ENCODE measurements at places on chromosomes 7 and 10.

- DNase-seq = peak; percentile 78
Measured at GRCh38 chr10:126049759-126050700, 153.7 kb downstream of the FANK1 start.

DNA sequence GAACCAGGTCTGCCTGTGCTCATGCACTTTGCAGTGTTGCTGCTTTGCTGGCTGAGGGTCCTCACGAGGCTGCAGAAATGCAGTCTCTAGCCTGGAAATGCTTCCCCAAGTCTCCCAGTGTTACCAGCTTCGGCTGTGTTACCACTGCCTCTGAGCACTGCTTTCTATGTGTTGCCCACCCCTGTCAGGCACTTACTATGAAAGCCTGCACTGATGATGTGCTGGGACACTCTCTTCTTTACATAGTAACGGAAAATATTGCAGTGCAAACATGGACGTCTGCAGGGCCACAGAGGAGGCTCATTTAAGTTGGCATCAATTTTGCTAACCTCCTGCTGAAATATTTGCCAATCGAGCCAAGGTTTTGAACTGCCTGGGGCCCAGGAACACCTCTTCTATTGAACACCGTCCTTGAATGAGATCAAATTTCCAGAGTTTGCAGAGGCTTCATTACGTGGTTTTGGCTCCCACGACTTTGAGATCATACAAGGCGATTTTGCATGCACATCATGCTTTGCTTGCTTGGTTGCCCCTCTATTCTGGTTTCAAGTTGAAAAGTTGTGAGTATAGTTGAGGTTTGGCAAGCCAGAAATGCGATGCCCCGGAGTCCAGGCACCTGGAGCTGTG, 404.7 kb upstream of the PODXL start:
- DNase-seq = no peak

GRCh38 chr10:94316560-94316959, 46.2 kb downstream of the NOC3L start:
- no peak for DNase-seq

- no peak for DNase-seq
Measured at GRCh38 chr10:75294518-75294865, 58.7 kb upstream of the COMTD1 start.

DNA sequence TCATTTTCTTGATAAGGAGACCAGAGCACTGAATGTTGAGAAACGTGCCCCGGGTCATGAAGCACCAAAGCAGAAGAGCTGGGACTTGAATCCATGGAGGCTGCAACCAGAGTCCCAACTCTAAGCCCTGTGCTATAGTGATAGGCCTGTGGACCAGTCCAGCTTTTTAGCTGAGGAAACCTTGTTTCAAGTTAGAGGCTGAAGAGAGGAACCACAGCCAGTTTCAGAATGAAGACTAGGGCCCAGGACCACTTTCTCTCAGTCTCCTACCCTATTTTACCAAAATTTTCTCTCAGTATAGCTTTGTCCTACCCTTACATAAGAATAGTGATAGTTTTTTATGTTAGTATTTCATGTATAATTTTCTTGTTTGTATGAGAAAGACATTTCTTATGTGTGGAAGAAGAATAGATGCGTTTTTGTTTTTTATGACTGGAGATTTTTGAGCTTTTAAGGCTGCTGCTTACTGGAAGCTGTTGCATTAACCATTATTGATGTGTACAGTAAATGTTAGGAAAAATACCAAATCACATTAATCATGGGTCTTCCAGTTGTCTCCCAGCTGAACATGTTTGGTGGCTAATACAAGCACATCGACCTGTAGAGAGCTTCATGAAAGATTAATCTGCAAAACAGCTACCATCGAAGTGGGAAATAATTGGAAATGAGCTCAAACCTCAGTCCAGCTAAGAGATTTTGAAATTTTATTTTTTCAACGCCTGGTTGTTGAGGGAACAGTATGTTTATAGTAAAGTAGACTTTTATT, 45.0 kb upstream of the CSTF2T start:
- DNase-seq = no peak

DNA sequence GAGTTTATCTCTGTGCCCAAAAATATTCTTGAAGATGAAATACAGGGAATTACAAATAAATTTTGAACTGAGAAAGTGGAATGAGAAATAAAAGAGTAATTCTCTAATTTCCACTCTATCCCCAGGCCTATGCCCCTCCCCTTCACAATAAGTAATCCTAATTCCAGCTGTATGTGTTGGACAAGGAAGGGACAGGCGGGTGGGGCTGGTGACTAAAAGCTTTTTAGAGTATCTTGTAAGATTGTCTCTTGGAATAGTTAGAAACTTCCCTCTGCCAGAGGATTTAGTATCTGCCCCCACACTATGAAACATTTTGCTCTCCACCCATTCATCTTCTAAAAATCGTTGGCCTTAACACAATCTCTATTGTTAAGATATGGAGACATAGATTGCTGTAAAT, 199.2 kb downstream of the MBL2 start:
- no peak for DNase-seq

DNA sequence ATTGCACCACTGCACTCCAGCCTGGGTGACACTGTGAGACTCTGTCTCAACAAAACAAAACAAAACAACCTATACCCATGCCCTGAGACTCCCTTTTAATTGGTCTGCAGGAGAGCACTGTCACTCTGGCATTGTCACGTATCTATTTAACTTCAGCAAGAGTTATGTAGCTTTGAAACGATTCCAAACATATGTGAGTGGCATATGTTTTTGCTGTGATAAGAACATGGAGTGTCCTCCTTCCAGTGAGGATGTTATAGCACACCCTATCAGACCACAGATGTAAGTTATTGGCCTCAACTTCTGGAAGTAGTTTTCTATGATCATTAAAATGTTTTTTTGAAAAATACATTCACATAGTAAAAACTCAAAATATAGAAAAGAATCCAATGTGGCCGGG, 15.5 kb upstream of the DNAJC12 start:
- no peak for DNase-seq

DNA sequence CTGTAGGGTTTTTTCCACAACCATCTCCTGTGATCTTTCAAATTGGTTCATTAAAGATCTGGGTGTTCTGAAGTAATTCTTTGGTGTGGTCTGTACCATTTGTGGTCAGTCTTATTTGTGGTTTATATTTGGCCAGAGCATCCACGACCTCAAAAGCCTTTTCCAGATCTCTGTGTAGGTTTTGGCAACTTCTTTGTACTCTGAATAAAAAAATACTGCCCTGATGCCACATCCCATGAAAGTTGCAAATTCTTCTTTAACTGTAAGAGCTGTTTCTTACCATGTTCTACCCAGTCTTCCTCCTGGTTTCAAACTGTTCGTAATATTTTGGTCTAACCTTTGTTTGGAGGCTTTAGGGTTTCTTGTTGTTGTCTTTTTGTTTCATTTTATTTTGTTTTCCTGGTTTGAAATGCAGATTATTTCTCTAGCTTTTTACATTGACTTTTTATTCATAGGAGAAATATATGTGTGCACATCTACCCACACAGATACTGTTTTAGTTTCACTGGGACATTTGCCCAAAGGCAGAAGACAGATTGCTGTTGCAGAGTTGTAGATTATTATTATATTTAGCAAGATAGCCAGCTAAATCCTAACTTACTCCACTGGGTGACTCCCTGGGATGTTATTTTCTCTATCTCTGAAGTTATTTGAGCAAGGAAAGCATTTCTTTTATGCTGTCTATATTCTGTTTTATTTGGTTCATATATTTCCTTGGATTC, 123.2 kb upstream of the SAMD8 start:
- no peak for DNase-seq

GRCh38 chr10:16999665-17000451, 129.8 kb downstream of the CUBN start:
- no peak for DNase-seq

DNA sequence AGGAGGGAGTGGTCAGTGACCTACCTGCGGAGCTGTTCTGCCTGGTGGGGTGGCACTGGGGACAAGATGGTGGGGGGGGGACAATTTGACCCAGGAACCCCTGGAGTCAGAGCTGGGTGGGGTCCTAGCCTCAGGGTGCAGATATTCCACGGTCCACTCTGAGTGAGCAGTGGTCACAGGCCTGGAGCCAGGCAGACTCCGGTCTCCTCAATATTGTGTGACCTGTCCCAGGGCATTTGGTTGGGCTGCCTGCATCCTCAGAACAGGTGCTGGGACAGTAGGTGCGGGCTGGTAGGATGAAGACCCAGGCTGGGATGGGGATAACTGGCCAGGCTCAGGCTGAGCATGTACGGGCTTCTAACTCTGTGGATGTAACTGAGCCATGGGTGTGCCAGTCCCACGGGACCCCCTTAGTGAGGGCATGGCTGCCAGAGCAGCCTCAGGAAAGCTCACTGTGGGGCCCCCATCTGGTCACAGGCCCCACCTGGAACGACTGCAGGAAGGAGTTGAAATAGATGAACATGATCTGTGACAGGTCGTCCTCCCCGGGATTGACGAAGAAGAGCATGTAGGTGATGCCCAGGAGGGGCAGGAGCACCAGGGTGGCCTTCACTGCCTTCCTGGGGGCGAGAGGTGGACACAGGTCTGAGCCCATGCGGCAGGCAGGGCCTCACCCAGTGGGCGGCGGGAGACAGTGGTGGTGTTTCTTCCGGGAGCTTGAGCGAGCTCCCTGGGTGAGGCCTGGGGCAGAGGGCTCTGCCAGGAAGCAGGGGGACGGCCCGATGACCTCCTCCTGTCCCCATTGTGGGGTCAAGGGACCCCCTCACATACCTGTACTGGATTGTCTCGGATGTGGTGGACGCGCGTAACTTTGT, 26.9 kb downstream of the CRHR2 start:
- DNase-seq = peak; percentile 68

DNA sequence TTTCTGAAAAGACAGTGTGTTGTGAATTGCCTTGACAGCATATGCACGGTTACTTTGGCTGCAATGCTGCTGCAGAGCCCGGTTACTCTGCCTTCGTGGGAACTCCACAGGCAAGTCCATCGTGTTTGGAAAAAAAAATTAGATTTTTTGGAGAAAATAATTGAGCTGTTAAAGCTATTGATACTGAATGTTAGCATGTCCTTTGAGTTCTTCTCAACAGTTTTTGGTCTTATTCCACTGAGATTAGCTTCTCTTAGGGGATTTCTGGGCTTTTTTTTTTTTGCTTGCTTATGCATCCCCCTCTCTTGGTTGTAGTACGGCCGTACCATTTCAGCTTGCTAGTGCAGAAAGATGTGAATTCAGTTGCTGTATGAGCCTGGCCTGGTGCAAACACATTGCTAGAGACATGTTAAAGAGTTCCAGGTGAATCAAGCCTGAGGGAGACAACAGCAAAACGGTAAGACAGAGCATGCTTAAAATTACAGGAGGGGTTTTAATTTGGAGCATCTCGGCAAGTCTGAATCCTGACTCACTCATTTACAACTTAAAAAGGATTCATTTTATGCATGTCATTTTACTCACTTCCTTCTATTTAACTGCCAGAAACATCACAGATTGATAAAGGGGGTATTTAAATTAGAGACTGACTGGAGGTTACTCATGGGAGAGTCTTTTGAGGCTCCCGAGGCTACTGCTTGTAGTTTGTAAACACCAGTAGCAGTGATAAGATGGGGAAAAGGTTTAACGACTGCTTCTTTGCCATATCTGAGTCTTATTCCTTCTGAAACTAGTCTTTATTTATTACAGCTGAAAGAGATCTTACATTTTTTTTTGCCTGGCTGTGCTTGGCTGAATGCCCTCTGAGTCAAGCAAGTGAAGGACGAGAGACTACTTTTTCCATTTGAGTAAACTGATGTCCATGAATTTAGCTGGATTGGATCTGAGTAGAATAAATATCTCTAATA, 113.7 kb downstream of the CDK14 start:
- DNase-seq = no peak

DNA sequence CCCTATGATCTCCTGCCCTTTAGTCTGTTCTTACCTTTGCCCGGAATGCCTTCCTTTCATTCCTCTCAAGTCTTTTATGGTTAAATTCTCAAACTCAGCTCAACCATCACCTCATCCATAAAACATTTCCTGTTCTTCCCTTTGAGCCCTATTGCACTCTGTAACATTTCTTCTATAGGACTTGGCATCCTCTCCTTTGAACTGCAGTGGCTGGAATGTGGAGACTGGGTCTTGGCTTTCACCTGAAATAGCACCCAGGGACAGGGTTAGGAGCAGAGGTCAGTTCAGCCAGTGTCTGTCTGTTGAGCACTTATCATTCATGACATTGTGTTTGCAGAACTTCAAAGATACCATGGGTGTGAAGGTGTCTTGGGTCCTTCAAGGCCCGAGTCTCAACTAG, 7.2 kb downstream of the NFE2L3 start:
- no peak for DNase-seq

- DNase-seq = no peak
Measured at GRCh38 chr7:130223646-130224045, 16.0 kb downstream of the SSMEM1 start.

DNA sequence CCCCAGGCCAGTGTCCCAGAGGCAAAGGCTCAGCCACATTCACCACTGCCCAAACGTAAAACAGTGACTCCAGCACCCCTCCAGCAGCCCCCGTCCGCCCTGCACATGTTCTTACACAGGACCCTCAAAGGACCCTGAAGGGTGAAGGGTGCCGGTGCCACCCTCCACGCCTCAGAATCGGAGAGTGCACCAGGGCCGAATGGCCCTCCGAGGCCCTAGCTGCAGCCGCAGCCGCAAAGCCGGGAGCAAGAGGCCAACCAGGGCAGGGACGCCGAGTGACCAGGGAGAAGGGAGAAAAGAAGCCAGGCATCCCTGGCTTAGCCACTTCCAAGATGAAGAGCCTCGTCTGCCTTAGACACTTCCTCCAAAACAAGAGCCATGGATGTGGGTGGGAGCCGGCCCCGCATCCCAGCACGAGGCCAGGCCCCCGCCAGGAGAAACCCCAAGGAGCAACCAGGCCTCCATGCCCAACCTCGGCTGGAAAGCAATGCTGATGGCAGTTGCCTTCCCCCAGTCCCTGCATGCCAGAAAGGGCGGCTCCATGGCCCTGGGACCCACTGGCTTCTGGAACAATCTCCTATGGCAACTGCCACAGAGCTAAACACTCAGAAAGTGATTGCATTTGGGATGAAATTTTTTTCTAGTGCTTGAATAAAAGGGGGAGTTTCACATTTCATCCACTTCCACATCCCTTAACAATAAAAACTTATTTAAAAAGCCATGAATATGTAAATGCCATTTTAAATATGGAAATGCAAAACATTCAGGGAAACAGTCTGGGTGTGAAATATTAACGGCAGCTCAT, 92.3 kb downstream of the MAD1L1 start:
- no peak for DNase-seq

GRCh38 chr10:30420766-30421165, 13.2 kb upstream of the MAP3K8 start:
- no peak for DNase-seq

DNA sequence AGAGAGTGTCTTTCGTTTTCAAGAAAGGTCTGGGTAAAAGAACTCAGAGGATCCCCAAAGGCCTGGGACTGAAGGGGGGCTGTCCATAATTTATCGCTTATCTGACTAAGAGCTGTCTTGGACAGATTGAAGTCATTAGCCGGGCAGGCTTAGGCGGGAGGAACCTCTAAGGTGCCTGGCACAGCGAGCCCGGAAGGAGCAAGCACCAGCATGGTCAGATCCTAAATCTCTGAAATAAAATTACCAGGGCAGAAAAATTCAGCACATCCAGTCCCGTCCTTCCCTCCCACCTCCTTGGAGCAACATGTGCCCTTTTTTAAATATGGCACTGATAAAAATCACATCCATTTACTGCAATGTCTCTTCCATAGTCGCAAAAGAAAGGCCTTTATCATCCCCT, 86.8 kb downstream of the FAM204A start:
- DNase-seq = no peak

- no peak for DNase-seq
Measured at GRCh38 chr10:27664461-27664860, 81.2 kb downstream of the MKX start.

- DNase-seq = no peak
Measured at GRCh38 chr7:39910108-39910869, 39.8 kb upstream of the CDK13 start.

All from cardiac septum (tissue), 1 donor.